Stimulated activated CD4-positive, alpha-beta T cell treated with anti-CD3 and anti-CD28 coated beads, TNF-alpha, amount 100 ng/mL, for 24 hours (primary cell): ENCODE measurements at places on chromosomes 7 and 10.

DNA sequence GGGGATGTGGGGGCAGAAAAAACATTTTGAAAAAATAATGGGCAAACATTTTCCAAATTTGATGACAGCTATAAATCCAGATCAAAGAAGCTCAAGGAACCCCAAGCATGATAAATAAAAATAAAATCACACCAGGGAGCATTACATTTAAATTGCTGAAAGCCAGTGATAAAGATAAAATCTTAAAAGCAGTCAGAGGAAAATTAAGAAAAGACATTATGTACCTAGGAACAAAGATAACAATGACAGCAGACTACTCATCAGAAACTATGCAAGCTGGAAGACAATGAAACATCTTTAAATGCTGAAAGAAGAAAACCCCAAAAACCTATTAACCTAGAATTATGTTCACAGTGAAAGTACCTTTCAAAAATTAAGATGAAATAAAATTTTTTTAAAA is 23.3 kb downstream of the NEUROG3 start:
- no peak for DNase-seq

DNA sequence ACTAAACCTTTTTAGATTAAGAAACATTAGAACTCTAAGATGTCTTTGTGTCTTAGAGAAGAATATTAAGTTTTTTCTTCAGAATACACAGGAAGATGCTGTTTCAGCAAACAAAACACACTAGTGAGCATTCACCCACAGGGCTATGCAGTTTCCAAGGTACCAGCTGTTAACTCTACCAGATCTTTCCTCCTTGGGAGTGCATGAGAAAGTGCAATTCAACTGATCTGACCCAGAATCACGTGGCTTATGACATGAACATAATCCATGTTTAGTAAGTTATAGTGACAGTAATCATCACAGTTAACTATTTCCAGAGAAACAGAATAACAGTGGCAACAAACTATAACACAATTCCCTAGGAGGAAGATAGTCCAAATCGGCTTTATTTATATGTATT is 270.7 kb downstream of the CACNA2D1 start:
- DNase-seq: no peak

DNA sequence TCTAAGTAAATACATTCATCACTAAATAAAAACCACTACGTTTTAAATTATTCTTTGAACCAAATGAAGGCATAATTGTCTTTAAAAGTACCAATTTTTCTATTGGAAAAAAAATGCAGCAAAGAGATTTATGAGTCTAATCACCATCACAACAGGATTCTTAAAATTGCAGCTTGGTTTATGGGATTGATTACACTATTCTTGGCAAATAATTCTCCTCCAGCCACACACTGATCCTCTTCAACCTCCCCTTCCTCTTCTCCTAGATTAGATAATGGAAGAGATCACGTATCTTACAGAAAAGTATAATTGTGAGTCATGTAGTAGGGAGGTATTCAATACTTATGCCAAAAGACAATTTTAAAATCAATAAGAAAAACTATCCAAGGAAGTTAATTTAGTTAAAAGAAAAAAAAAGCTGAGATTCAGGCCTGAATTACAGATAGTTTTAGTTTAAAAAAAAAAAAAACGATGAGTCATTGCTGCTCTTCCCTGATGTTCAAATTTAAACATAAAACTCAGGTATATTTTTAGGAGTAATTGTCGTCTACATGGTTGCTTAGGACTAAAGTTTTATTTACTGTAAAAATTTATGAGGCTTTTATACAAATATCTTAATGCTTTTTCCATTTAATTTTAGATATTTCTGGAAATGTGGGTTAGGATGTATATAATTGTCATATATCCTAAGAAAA is 133.7 kb upstream of the CDK1 start:
- no peak for DNase-seq

GRCh38 chr7:23618241-23618640 is 21.1 kb downstream of the CCDC126 start:
- DNase-seq: no peak

DNA sequence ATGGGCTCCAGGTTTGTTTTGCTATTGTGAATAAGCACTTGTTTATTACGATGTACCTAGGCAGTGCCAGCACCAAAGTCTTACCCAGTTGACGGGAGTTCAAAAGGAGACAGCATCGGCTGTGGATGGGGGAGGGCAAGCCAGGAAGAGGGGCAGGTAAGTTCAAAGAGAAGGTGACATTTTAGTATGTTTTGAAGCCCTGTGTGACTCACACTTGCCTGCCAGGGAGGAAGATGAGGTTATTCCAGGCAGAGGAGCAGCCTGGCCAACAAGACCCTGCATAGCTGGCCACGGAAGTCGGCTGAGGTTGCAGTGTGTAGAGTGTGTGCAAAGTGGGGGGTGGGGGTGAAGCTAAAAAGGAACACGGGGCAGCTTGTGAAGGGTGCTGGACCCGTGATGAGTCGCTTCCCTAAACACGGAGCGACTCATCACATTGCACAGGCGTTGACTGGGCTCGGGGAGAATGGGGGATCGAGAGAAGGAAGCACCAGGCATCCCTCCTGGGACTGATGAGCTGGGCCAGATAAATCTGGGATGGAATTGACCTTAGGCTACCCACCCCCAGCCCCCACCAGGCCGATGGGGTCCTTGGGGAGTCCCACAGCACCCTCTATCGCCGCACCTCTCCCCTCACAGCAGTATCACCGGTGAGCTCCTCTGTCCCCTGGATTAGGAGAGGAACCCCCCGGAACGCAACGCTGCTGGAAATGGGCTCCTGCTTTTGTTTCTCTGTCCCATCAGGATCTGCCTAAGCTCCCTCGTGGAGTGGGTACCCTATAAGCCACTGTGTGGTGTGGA is 97.9 kb upstream of the IKZF1 start:
- peak; percentile 41 for DNase-seq

DNA sequence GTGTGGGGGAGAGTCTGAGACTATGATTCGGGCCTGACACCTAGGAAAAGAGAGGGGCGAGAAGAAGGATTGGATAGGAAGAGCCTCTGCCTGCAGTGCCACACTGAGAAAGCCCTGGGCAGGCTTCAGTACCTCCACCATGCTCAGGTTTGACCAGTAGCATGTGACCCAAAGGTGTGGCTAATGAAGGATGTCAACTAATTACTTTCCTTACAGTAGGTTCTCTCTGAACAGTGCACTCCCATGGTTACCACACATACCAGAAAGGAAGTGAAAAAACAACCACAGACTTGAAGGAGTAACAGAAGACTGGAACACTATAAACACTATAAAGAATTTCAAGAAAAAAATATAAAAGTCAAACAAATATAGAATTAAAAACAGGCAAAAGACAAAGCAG is 46.2 kb downstream of the SEM1 start:
- DNase-seq: no peak

DNA sequence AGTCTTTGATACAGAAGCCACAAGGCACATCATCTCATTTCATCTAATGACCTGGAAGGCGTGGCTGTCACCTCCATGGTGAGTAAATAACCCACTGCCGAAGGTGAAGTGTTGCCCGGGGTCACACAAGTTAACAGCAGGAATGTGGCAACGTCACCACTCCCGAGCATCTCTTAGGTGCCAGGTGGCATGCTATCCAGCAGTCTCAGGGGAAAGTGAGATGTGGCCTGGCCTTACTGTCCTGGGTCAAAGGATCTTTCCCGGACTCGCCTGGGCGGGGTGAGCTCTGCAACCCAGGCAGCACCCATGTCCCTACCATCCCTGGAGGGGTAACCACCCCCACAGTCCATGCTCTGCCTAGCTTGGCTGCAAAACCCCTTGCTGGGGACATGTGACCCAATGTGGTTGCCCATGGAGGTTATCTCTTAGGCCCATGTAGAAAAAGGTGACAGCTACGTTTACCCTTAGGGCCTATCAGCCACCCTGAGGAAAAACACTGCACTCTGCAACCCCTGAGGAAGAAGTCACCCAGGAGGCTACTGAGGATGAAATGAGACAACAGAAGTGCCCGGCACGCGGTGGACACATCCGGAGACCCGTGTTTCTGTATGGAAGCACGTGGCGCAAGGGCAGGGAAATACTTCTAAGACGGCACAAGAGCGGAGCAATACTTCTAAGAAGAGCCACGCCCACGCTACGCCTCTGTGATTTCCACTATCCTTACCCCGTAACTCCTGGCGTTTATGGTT is 52.0 kb downstream of the BAIAP2L1 start:
- DNase-seq: no peak

GRCh38 chr10:90288391-90288933 is 569.4 kb downstream of the HTR7 start:
- no peak for DNase-seq

GRCh38 chr7:857661-858060 is 18.7 kb upstream of the GET4 start:
- no peak for DNase-seq

- no peak for DNase-seq
Measured at GRCh38 chr7:38452681-38453108, 178.5 kb downstream of the AMPH start.

- no peak for DNase-seq
Measured at GRCh38 chr10:16987976-16988610, 141.5 kb downstream of the CUBN start.

DNA sequence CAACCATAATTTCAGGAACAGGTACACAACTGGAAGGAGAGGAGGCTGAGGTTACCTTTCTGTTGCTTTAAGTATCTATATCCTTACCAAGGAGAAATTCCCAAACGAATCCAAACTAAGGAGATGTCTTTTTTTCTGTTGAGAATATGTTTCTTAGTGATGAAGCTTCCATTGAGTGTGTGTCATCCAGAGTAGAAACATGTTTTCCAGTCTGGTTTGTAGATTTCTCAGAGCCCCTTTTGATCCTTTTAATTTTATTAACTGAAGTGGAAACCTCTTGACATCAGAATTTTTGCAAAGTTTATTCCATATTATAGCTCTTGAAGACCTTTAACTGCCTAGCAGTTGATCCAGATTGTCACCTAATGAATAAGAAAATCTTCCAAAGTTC is 207.1 kb upstream of the FERD3L start:
- no peak for DNase-seq

- DNase-seq: peak; percentile 37
Measured at GRCh38 chr7:47254081-47254977, 327.6 kb downstream of the TNS3 start.

GRCh38 chr7:112497481-112497880 is 16.7 kb downstream of the LSMEM1 start:
- no peak for DNase-seq

- DNase-seq: no peak
Measured at GRCh38 chr10:74156919-74157289, 5.9 kb downstream of the ADK start.

DNA sequence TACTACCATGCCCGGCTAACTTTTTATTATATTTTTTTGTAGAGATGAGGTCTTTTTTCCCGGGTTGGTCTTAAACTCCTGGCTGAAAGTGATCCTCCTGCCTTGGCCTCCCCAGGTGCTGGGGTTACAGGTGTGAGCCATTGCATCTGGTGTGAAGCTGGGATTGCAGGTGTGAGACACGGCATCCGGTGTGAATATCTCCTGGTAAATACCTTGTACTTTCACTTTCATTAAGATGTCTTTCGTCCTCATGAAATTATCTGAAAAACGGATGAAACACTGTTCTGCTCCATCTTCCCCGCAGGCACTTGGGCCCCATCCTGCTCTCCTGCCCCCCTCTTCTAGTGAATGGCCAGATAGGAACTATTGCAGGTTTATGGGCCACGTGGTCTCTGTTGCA is 60.1 kb upstream of the CCZ1B start:
- DNase-seq: no peak

DNA sequence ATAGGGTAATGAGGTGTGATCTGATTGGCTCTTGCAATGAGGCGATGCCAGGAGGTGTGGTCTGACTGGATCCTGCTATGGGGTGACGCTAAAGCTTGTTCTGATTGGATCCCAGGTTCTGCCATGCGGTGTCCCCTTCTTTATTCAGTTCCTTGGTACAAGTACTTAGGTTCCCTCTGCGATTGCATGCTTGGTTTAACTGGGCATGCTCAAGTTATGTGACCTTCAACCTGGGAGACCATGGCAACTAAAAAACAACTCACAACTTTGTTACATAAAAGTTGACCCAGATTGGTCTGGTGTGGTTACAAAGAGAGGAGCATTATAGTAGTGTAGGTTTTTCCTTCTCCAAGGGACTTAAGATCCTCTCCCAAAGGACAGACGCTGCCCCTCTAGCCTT is 49.5 kb upstream of the DNAJC1 start:
- no peak for DNase-seq

DNA sequence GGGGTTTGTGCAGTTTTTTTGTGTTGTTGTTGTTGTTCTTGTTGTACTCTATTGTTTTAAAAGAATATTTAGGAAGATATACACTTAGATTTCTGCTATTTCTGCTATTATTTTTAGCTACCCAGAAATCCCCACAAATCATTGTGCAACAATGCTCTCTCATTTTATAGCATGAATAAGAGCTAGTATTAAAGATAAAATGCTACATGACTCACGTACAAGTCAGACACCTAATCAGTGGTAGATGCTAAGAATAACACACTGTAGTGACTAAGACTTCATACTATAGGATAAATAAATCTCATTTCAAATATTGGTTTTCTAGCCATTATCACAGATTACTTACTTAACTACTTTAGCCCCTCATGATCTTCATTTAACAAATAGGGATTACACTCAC is 920.5 kb downstream of the KCNMA1 start:
- no peak for DNase-seq

GRCh38 chr7:11376529-11376928 is 402.9 kb downstream of the PHF14 start:
- DNase-seq: no peak

DNA sequence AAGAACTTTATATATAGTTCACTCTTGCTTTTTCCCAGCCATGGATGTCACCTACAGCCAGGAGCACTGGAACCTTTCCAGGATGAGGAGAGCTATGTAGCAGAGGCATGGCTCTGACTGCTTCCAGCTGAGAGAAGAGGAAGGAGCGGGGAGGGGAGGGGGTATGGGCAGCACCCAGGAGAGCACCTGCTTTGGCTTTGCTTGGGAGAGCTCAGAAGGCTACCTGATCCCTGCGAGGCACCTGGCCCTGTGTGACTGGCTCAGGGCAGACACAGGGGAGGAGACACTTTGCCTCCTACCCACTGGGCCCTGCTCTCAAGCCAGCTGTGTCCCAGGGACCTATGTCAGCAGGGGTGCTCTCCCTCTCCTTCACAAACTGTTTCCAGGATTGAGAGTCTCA is 67.1 kb downstream of the HK1 start:
- no peak for DNase-seq
